ENCODE measurements at places on chromosomes 5 and 9.

GRCh38 chr9:98980291-98980690, 36.6 kb downstream of the COL15A1 start:
- no peak for DNase-seq

DNA sequence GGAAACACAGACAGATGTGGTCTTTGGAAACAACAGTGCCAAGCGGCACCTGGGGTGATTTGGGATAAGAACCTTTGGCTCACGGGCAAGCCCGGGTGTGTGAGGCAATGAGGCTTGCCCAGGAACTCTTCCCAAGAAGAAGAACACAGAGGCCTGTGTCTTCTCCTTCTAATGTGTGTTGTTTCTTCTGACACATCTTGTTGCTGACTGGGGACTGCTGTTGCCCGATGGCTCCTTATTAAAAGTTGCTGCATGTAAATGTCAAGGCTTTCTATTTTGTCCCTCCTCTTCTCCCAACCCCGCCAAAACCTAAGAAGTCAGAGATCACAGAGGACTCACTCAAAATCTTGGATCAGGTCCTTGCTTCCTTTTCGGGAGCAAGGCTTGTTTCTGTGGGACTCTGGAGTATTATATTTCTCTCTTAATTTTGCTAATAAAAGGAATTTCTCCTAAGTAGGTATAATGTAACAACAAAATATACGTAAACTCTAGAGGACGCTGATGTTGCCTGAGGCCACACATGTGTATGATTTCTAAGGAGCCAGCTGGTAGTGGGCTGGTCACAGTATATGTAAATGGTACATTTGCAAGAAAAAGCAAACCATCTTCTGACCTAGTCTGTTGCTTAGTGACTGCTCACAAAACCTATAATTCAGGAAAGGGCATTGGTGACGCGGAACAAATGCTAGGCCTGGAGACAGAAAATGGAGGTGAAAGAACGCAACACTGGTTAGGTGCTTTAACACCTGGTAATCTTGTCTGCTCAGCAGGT, 232.5 kb downstream of the GADD45G start:
- no peak for DNase-seq

DNA sequence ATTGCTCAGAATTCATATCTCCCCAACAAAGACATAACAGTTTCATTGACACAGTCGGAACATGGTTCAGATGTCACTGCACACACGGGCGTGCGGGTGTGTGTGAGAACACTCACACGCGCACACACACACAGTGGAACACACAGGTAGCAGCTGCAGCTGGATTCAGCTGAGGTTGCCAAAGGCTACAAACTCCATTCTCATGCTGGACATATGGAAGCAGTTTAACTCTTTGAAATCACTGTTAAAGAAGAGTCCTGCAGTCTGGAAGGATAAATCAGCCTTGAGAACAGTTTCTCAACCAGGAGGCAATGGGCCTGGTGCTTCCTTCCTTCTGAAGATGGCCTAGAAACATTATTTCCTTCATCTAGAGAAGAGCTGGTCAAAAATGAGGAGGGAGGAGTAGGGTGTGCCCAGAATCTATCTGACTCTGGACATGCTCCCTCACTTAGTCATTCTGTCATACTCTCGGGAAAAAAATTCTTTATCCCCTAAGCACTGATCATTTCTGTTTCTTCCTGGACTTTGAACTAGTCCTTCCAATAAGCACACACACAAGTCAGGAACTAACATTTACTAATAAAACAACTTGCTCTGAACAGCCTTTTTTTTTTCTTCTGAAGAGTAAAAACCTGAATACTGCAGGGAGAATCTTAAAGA, 160.6 kb downstream of the ZDHHC21 start:
- DNase-seq: peak; percentile 55

- DNase-seq: no peak
These were observed 15.0 kb downstream of the CARD19 start for GRCh38 chr9:93111001-93111370.

- no peak for DNase-seq
These were observed 21.9 kb upstream of the DUSP1 start for GRCh38 chr5:172792701-172793570.

DNA sequence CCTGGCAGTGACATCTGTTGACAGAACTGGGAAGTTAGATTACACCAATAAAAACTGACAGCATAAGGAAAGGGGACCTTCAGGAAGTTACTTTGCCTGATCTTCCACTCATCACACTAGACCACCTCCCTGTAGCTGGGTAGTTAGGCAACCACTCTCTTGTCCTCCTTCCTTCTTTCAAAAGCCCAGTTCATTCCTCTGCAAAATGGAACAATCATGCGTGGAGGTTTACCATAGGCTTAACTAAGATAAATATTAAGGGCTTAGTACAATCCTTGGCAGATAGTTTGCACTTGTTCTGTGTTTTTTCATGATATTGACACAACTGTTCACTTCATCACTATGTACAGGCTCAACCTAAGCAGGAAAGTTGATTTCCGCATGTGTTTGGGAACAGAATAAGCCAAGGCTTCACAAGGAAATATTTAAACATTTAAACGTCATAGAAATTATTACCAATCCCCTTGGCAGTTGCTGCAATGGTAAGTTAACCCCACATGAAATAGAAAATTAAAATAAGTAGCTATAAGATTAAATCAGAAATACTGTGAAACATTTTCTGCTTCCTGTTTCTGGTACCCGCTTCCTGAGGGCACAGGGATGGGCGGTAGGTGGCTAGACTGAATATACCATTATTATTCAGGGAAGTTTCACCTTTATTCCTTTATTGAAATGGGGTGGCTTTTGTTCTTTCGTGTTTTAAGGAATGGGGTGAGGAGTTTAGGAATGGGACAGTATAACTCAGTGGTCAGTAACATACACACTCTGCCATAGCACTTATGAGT, 9.9 kb upstream of the PTGER4 start:
- DNase-seq: no peak

GRCh38 chr9:90901933-90902332, 100.3 kb downstream of the SYK start:
- DNase-seq: no peak

DNA sequence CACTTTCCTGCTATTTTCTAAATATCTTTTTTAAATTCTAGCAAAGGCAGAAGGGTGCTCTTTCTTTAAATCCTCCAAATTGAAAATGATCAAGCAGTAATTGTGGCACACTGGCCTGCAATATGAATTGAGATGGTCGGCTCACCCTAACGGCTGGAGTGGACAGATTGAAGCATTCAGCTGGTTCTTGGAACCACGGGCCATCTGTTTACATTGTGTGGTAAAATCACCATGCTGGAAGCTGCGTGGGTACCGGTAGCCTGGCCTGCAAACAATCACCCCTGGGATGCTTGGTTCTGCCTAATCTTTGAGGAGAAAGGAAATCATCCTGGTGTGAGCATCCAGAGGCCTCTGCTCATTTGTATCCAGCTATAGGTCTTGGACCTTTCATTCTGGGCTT, 289.3 kb downstream of the ZNF608 start:
- no peak for DNase-seq

DNA sequence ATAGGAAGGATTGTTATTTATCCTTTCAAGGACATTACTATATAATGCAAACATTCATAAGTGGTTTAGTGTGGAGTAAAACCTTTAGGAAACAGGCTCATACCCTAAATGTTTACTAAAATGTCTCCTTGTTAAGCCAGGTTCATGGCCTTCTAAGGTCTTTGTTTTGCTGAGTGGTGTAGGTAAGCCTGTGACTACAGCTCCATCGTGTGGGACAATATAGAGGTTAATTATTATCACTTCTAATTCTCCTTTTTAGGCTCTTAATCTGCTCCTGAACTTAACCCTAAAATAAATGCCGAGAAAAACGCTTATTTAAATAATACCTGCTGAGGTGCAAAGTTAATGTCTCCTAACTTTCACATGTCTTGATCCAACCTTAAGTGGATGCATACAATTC, 43.8 kb downstream of the SPINK5 start:
- DNase-seq: no peak

DNA sequence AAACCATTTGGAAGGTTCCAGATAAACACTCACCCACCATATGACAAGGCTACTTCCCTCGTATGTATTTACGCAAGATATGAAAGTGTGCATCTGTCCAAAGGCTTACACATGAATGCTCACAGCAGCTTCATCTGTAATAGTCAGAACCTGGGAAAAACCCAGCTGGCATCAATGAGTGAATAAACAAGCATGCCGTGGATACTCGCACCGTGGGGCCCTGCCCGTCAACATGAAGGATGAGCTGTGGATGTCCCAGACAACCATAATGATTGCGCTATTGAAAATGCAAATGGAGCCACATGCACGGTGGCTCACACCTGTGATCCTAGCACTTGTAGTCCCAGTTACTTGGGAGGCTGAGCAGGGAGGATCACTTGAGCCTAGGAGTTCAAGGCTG, 60.6 kb upstream of the FCN1 start:
- no peak for DNase-seq

- no peak for DNase-seq
These were observed 50.0 kb downstream of the EXD3 start for GRCh38 chr9:137372693-137373610.

DNA sequence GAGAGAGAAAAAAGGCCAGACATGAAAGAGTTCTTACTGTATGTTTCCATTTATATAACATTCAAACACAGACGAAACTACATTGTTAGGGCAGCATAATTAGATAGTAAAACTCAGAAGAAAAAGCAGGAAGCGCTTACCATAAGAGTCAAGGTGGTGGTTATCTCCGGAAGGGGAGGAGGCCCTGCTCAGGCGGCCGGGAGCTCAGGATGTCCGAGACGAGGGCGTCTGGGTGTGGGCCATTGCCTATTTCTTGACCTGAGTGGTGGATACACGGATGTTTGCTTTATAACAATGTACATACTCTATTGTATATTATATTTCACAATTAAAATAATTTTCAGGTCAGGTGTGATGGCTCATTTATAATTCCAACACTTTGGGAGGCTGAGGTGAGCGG, 80.9 kb upstream of the COL5A1 start:
- DNase-seq: no peak

DNA sequence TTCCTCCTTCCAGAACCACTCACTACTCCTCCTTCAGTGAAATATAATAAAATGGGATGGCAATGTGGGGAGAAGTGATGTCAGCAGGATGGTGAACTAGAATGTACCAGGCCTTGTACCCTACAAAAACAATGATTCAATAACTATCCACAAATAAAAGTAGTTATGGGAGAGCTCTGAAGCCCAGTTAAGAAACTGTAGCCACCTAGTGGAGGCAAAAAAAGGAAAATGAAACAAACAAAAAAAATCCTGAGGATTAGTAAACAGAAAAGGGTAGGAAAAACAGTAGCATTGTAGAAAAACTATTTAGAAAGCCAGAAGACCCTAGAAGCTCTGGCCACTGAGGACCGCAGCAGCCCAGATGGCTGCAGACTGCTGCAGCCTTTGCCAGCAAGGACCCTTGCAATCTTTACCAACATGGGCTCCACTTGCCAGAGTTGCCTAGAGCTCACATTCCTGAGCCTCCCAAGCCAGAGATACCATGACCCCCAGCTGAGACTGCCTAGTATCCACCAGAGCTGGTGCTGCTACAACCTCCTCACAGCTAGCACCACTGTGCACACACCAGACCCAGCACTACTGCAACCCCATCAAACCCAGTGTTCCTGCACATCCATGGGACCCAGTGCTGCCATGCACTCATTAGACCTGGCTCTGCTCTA, 259.7 kb upstream of the MSX2 start:
- DNase-seq: no peak

DNA sequence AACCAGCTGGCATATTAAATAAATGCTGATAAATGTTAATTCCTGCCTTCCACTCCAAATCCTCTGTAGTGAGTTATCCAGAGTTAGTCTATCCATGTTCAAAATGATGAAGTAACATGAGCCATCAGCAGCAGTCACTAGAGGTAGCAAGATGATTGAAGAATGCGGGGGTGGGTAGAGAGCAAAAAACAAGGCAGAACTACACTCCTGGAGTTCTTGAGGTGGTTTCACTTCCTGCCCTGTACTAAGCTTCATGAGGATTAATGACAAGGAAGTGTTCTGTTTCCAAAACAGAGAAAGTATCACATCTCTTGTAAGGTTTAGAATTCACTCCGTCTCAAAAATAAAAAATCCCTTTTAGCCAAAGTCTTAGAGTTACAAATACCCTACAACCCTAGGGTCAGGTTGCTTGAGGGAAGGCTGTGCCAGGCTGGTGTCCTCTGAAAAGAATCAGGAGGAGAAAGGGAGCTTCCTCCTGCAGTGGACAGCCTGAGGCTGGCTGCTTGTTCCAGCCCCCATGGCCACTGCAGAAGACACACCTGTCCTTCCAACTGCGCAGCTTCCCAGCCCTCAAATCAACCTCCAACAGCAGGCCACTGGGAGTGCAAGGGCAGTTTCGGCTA, 180.2 kb downstream of the DENND1A start:
- DNase-seq: no peak

DNA sequence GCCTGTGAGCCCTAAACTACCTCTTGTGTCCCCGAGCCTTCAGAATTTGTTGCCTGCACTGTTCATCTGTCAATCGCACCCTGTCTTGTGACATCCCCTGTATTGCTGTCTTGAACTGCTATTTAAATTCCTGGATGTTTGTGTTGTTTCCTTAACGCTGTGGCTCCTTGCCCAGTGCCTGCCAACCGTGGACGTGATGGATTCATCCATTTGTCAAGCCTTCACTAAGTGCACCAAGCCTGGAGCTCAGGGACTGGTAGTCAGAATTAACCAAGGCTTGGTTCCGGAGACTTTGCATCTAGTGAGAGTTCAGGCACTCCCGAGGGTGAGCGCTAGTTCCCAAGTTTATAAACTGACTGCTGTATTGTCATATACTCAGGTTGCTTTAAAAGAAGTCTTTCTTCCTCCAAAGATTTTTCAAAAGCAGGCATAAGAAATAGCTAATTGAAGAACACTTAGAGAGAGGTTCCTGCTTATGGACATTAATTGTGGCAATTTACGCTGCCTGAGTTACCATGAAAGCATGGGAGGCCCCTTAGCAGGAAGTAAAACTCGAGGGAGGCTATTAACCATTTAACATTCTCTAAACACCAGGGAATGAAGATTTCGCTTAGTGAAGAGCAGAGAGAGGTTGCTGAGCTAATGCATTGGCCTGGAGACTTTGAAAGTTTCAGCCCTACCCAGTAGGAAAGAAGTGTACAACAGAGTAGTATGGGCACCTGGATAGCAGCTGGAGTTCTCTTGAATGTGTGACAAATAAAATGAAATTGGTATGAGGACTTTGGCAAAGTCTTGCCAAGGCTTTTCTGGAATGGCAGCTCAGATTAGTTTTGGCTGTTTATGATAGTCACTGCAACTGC, 29.0 kb downstream of the RGS3 start:
- no peak for DNase-seq

DNA sequence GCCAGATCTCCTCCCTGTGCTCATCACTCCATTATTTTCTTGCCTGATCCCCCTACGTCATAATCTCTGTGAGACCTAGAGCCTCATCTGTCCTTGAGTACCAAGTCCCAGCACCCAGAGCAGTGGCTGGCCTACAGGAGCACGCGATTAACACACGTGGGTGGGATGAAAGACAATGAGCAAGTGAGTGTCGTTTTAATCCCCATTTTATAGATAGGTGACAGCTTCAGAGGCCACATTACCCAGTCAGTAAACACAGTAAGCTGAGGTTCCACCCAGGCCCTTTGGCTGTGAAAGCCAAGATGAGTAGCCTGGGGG, 17.3 kb downstream of the TRUB2 start:
- DNase-seq: no peak

- DNase-seq: no peak
These were observed 13.8 kb upstream of the ANGPTL2 start for GRCh38 chr9:127136081-127136879.
